ENCODE measurements at places on chromosomes 7 and 10.

GRCh38 chr10:87668324-87669074 lies 8.8 kb downstream of the PAPSS2 start:
- no peak for DNase-seq

- no peak for DNase-seq
Observed at GRCh38 chr7:79185605-79186004, 267.9 kb downstream of the MAGI2 start.

DNA sequence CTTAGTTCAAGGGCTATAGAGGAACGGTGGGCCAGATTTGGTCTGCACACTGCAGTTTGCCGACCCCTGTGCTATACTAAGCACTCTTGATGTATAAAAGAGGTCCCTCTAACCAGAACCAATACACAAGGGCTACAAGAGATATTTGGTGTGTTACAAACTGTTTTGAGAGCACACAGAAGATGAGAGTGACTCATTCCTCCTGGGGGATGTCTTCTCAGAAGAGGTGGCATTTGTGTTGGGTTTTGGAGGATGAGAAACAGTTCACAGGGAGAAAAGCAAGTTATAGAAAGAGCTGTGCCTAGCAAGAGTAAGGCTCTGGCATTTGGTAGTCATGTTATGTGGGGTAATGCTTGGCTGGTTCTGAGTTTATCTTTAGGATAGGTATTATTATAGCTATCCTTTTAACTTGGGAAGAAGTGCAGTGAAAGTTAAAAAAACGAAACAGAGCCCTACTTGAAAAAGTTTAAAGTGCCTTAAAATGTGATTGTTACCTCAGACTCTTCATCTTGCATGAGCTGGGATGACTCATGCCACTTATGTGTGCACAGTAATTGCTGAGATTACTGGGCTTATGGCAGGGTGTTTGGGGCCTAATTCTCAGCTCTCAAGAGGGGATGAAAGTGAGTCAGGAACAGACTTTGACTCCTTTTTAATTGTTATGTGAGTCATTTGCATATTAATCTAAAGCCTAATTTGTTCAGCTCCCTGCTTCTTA lies 160.4 kb downstream of the KIF20B start:
- no peak for DNase-seq

DNA sequence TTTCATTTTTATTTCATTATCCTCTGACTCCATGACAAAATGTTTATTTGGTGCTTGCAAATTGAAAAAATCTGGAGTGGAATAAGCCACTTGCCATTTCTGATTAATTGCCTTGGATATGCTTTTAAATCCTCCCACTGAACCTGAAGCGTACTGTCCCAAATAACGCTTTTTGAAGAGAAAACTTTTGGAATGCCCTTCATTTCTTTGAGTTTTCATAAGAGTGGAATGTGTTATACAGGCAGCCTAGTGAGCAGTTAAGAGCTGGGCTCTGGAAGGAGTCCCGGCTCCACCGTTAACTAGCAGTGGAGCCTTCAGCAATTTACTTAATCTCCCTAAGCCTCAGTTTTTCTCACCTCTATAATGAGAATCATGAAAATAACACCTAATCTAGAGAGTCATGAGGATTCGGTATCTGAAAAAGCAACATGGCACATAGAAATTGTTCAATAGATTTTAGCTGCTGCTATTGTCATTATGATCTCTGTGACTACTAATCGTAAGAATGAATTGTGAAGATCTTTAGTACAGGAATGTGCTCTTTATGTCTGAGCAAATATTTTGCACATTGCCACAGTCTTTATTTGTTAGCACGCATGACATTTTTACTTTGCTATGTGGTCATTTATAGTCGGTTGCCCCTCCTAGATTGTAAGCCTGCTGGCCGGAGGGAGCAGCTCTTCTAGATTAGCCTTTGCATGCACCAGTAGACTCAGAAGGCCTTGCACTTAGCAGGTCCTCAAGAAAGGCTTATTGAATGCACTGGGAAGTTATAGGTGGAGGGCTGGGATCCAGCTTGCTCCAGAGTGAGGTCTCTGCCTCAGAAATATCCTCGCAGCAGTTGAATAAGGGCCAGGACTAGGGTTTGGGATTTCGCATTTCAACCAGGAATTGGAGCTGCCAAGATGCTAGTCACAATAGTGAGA lies 59.4 kb downstream of the PLCE1 start:
- DNase-seq: no peak

GRCh38 chr10:67017218-67017617 lies 91.4 kb downstream of the LRRTM3 start:
- DNase-seq: no peak

DNA sequence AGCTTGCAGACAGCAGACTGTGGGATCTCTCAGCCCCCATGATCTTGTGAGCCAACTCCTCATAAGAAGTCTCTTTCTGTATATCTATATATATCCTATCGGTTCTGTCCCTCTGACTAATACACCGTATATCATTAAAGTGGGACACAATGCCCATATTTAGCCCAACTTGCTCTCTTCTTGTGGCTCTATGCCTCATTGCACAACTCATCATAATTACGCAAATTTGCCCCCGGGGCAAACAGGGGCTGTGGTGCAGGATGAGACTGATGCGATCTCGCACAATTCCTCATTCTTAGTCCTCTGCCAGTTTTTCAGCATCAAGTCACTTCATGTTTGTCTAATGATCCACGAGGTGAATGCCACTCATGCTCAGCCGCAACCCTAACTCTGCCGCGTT lies 183.2 kb downstream of the PRPF18 start:
- no peak for DNase-seq

GRCh38 chr7:25389489-25390106 lies 161.3 kb upstream of the NPVF start:
- DNase-seq: peak; percentile 6

DNA sequence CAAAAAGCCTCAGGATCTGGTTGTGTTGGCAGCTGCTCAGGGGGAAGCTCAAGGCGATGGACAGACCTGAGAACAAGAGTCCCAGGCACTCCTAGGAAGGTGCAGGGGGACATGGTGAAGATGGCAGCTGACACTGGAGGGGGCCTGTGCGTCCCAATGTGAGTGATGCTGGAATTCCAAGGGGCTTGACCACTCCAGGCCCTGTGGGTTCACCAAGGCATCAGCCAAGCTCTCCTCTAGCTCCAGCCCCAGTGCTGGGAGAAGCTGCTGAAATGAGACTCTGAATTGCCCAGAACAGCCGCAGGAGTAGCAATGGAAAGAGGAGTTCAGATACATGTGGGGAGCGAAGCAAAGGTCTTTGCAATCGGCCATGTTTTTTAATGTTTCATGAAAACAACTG lies 16.0 kb downstream of the UPP1 start:
- no peak for DNase-seq

GRCh38 chr7:109213081-109213480 lies 643.4 kb downstream of the DNAJB9 start:
- DNase-seq: no peak

GRCh38 chr7:50149369-50149768 lies 56.3 kb upstream of the ZPBP start:
- no peak for DNase-seq

GRCh38 chr10:108591417-108591816 lies 1331.9 kb downstream of the XPNPEP1 start:
- DNase-seq: no peak

DNA sequence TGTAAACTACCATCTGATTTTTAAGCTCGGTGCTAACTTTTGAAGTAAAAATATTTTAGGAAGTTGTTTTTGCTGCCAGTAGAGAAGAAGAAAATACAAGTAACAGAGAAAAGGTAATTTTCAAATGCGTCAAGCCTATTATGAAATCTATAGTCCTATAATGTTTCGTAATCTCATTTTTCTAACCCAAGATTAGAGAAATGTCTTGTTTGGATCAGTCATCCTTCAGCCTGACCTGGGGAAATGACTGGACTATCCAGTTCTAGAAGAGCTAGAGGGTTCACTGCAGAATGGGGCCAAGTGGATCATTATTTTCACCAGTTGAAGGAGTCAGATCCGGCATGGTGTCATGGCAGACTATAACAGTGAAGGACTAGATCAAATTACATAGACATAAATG lies 62.7 kb upstream of the FGL2 start:
- no peak for DNase-seq

DNA sequence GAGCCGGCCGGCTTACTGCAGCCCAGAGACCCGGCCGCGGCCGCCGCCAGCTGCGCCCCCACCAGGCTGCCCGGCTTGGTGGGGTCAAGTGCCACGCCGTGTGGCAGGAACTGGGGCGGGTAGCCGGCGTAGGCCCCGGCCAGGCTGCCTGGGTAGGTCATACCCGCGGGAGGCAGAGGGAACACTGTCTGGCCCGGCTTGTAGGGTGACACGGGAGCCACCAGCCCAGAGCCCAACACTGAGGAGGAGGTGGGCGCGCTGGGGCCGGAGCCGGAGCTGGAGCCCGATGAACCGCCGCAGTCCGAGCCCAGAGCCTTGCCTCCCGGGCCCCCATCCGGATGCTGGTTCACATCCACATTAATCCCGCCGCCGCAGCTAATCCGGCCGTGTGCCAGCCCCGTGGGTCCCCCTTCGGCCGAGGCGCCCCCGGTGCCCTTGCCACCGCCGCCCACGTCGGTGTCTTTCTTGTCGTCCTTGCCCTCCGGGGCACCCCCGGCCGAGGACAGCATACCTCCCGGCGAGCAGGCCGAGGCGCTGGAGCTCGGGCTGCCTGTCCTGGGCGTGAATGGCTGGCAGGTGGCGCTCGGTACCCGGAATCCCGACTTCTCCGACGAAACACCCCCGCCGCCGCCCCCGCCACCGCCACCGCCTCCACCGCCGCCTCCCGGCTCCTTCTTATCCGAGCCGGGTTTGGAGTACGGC lies 2.0 kb downstream of the ZNF503 start:
- no peak for DNase-seq

DNA sequence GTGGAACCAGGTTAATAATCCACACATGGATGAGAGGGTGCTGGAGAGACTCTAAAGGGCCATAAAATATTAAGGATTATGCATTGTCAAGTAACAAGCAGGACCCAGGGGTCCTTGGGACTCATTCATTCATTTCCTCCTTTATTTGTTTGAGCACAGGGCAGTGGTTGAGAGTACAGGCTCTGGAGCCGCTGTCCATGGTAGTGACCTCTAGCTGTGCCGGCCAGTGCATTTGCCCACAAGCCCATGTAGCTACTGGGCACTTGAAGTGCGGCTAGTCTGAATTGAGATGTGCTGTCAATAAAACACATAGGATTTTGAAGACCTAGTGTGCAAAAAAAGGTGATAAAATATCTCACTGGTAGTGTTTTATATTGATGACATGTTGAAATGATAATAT lies 137.6 kb downstream of the C10orf105 start:
- DNase-seq: no peak

GRCh38 chr10:154348-154747 lies 19.1 kb downstream of the ZMYND11 start:
- no peak for DNase-seq

- DNase-seq: no peak
Observed at GRCh38 chr10:58175990-58176900, 91.4 kb downstream of the IPMK start.

- peak; percentile 49 for DNase-seq
Observed at GRCh38 chr7:80937336-80937735, 18.5 kb upstream of the SEMA3C start.

- no peak for DNase-seq
Observed at GRCh38 chr7:2152646-2153045, 80.1 kb downstream of the MAD1L1 start.

GRCh38 chr7:90958647-90959046 lies 305.6 kb upstream of the FZD1 start:
- no peak for DNase-seq

DNA sequence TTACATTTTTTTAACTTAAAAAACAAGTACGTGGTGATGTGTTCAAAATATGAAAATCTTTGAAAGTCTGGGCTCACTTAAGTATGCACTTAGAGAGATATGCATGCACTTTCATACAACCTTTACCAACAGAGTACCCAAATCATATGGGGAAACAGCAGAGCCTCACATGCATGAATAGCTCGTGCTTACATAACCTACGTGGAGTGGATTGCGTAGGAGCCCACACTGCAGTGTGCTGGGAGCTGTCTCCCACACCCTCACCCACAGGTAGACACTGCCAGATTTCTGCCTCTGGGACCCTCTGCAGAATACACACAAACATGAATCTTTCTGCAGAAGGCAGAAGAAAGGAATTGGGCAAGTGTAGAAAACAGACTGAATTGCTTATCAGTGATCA lies 581 bp downstream of the CLCN1 start:
- no peak for DNase-seq

GRCh38 chr10:117223693-117224430 lies 17.1 kb upstream of the SLC18A2 start:
- no peak for DNase-seq

DNA sequence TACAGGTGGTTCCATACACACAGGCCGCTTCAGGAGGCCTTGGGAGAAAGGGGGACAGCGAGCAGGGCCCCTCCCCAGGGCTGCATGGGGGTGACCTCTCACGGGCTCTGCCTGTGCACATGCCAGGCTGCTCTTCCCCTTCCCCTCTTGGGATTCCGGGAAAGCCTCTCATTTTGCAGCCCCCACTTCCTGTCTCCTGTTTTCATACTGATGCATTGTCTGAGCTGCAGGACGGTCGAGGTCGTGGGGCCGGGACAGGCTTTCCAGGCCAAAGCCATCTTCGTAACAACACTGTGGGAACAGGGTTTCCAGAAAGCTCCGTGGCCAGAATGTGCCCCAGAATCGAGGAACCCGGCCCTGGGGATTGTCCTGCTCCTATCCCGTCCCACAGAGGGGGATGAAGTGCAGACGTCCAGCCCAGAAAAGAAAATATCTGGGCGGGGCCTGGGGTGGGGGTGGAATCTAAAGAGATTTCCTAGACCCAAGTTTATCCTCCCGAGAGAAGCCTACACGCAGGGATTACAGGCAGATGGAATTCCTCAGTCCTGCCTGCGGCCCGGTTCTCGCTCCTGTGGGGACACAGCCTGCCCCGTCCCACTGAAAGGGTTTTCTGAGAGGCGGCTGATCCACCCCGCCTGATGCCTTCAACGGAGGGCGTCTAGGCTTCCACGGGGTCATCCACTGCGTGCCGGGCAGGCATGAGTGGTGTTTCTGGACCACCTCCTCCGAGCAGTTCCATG lies 29.5 kb upstream of the DNAAF5 start:
- DNase-seq: no peak

DNA sequence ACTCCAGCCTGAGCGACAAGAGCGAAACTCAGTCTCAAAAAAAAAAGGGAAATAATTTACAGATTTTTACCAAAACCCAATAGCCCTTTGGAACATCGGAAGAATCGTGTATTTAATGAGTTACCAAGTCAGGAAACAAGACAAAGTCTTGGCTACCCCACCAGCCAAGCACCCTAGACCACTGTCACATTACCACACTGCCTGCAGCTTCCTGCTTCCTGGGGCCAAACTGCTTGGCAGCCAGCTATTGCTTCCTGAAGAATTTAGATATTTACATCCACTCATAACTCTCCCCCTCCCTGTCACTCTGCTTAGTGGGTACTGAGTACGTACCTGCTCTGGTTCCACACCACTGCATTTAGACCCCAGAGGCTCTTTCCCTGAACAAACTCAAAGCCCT lies 14.1 kb upstream of the TNPO3 start:
- DNase-seq: no peak

GRCh38 chr10:126124668-126125349 lies 228.4 kb downstream of the FANK1 start:
- no peak for DNase-seq

- no peak for DNase-seq
Observed at GRCh38 chr10:128147064-128147463, 20.8 kb upstream of the MKI67 start.

Data from NCI-H187 treated with DMSO at 0.1 percent for 48 hours (cell line).